ENCODE measurements at places on chromosomes 1 and 21.
A peak's percentile ranks its signal among the peaks of the same experiment; 100 is the strongest.

GRCh38 chr1:53326598-53327181 lies 1.2 kb downstream of the LRP8 start:
- no peak for DNase-seq

DNA sequence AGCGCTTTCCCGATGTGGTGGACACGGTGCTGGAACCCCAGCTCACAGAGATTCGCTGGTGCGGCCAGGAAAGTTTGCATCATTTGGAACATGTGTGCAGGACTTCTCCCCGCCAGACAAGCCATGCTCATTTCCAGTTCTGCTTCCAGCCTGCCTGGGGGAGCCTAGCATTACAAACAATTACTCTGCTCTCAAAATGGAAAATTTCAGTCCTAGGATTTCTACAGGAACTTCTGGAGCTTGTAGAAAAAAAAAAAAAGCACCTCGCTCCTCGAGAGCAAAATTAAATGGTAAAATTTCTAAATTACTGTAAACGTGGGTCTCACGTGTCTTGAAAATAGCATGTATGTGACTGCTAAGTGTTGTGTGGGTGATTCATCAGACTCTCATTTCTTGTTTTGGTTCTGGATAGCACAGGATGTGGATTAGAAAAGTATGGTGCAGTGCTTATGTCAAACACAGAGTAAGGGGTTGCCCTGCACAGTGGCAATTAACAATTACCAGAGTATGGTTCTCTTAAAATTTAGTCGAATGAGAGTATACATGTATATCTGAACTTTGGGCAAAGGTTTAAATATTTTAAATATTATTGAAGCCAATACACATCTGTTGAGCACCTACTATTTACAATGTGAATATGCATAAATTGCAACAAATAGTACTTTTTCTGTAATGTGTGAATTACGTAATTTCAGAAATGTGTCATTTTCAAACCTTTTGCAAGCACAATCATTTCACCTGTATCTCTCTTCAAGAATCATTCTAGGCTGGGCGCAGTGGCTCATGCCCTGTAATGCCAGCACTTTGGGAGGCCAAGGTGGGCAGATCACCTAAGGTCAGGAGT lies 61.8 kb upstream of the PTGFRN start:
- DNase-seq, result peak; percentile 83

DNA sequence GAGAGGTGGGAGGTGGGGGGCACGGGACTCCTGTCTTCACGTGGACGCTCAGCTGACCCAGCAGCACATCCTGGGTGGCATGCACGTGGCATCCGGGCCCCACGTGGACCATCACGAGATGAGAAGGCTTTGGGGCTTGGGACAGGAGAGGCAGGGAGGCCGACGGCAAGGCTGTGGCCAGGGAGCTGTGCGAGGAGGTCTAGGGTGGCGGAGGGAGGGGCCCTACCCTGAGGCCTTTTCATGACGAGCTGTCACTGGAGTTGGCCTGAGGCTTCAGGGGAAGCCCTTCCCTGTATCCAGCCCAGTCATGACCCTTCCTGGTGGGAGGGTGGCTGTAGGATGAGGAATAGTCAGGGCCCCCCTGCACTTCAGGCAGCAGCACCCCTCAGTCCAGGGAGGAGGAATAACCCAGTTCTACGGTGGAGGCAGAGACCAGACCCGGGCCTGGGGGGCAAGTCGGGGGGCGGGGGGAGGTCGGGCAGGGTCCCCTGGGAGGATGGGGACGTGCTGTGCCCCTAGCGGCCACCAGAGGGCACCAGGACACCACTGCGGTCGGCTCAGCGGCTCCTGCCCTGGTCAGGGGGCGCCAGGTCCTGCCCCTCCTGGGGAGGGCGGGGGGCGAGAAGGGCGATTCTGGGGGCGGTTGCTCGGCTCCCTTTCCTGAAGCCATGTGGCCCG lies 2.0 kb upstream of the PERM1 start:
- DNase-seq, result peak; percentile 17

- no peak for DNase-seq
Observed at GRCh38 chr1:11273595-11274234, 717 bp downstream of the UBIAD1 start.

DNA sequence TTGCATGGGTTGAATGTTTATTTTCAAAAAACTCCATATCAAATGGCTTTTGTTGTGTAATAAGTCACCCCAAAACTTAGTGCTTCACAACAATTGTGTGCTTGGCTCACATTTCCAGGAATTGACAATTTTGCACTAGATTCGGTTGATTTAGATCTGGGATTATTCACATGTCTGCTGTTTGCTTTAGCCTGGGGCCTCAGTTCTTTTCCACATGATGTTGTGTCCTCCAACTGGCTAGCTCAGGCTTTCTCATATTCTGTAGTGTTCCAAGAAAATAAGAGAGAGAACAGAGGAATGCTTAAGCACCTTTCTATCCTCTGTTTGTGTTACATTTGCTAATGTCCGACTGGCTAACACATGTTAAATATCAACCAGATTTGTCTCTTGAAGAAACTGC lies 281.5 kb upstream of the ADGRL4 start:
- DNase-seq, result no peak

DNA sequence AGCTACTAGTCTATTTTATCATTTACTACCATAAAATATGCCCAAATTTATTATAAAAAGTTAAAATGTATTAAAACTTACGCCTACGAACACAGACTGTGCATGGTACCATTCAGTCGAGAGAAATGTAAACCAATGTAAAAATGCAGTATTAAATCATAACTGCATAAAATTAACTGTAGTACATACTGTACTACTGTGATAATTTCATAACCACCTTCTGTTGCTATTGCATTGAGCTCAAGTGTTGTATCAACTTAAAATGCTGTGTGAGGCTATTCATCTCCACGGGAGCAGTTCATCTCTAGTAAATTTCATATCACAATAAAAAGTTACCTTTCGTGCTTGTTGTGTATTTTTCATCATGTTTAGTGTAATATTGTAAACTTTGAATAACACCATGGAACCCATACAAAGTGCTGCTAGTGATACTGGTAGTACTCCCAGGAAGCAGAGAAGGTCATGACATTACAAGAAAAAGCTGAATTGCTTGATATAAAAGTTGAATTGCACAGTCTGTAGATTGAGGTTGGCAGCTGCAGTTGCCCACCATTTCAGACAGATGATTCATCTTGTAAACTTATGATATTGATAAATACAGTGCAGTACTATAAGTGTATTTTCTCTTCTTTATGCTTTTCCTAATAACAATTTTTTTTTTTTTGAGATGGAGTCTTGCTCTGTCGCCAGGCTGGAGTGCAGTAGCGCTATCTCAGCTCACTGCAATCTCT lies 19.0 kb upstream of the CENPF start:
- DNase-seq, result no peak

DNA sequence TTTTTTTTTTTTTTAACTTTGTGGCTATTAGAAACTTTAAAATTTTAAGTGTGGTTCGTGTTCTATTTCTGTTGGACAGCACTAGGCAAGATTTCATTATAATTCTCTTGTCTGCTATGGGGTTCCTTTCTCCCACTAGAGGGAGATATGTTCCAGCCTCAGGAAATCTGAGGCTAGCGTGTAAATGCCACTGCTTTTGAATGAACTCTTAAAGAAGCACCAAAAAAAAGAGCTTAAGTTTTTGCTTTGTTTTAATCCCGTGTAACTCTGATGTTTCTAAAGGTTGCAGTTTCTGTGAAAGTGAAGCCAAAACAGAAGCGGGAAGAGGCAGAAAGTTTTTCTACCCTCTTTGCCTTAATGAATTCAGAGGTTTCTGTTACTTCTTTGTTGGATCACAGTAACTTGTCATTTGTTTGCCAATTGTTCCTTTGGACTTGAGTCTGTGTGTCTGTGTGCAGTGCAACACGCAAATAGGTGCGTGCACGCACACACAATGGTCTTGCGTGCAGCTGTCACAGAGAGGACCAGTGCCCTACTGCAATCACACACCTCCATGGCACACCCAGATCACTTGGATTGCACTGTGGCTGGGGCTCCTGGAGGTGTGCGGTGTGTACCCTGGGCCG lies 32.3 kb downstream of the HHAT start:
- peak; percentile 56 for DNase-seq

DNA sequence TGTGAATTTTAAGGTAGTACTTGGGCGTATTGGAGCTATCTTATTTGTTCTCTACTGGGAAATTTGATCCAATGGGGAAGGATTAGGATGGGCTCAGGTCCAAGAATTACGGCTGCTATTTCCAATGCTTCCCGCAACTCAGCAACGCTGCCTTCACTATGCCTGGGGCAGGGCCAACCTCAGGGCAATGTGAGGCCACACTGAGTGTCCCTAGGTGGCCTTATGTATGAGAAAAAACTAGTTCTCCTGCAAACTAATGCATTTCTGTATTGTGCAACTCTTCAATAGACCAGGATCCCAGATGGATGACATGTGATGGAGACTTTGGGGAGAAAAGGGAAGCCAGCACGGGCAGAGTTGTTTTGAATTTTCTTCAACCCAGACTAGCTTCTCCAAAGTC lies 168.1 kb downstream of the DUSP10 start:
- DNase-seq, result no peak

DNA sequence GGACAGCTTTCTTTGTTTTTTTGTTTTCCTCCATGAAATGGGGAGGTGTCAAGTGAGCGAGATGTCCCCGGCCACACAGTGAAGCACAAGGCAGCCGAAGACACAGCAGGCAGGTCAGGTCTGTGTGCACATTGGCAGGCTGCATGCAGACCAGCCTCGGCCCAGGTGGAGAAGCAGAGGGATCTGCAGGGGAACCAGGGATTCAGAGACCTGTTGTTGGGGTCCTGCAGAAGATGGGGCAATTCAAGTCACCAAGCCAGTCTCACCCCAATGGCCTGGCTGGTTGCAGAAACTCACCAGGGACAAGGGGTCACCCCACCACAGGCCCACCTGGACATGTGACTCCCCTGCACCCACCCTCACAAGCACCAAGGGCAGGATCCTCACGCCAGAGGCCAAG lies 4.0 kb upstream of the ABCG1 start:
- no peak for DNase-seq

Data from fibroblast of skin of right biceps (primary cell).